Stomach (tissue), 19 donors: ENCODE measurements at places on chromosomes 1 and 21. TPM values are rescaled to one million over a fixed set of nuclear protein-coding genes. Genes with fewer than 3 reads are reported as not detected.

DNA sequence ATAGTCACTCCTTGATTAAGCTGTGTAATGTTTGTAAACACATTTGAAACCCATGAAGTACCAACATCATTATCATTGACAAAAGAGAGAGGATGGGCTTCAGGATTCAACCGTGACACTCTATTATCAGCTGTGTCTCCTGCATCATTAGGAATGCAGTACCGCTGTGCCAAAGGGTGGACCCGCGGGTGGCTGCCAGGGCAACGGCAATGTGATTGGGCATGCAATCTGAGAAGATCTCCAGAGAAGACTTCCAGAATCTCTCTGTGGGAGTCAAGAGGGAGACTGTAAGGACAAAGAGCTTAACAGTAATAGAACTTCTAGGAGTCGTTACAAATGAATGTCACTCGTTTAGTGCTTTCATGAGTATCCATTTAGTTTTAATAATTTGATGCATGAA is 97.9 kb downstream of the USH2A start:
- no peak for DNase-seq

DNA sequence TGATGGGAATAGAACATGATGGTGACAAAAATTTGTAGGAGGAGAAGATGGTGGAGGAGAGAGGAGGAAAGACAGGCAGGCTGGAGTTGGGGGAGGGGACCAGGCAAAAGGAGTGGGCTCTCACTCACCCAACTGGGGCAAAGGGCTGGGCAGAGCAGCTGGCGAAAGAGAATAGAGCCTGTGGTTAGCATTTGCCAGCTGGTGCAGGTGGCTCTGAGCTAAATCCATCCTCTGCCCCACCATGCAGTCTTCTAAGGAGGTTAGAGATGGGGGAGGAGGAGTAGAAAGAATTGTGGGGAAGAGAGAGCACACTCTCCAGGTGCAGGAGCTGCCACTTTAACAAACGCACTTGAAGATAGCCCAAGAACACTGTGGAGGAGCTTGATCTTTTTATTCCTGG is 27.6 kb upstream of the SLAMF1 start:
- DNase-seq, result no peak

GRCh38 chr1:65420590-65421350 is at the start of the genes LEPR and LEPROT:
TSS of gene LEPR (plus strand) at chr1:65420668. CDS start at chr1:65565566, 144,898 bp downstream.
TSS of gene LEPROT (plus strand) at chr1:65420668. CDS start at chr1:65420725, 57 bp downstream.
- DNase-seq, result no peak

GRCh38 chr1:90472775-90473174 is 244.3 kb downstream of the BARHL2 start:
- DNase-seq, result no peak

GRCh38 chr1:242402956-242403355 is 121.5 kb downstream of the PLD5 start:
- no peak for DNase-seq

GRCh38 chr1:201608635-201609395 is 69.9 kb downstream of the NAV1 start:
- DNase-seq, result no peak

- peak; percentile 43 for DNase-seq
Measured at GRCh38 chr21:32562426-32562825, 22.9 kb downstream of the TCP10L start.

DNA sequence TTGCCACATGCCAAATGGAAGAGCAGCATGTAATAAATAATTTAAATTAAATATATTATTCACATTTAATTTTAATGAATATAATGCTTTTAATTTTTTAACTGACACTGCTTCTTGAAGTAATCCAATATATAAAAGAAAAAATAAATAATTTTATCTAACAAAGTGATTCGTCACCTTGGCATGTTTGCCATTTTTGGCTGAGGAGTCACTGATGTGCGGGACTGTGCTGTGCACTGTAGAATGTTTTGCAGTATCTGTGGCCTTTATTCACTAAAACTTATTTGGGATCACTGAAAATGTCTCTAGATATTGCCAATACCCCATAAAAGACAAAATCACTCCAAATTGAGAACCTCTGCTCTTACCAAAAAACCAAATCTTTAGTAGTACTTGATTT is 807.8 kb downstream of the BRINP3 start:
- no peak for DNase-seq

DNA sequence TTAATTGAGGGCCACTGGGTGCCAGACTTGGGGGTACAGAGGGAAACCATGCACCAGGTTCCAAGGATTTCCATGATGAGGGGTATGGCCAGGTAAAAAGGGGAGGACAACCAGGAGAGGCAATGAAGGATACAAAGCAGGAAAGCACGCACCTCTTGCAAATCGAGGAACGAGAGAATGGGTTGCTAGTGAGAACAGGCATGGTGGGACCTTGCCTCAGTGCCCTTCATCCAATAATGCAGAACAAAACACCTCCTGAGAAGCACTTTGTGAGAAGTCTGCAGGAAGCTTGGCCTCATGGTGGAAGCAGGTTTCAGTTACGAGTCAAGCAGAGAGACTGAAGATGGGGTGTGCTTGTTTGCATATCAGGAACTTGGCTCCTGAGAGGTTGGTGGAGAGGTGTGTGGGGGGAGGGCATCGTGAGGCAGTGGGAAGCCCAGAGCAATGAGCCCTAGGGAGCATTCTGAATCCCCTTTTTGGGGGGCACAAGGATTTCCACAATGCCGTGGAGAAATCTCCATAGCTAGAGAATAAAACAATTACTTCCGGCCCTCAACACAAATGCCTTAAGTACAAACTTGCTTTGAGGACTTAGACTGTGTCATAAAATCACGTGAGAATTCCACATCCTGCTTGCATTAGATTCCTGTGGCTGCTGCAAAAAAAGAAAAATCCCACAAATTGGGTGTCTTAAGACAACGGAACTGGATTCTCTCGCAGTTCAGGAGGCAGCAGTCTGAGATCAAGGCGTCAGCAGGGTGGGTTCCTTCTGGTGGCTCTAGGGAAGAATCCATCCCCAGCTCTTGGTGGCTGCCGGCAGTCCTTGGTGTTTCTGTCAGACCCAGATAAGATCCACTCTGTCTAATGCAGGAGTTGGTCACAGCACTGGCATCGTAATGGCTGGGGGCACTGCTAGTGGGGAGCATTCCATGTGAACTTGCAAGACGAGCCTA is 54.9 kb upstream of the BACE2 start:
- no peak for DNase-seq

GRCh38 chr21:36552434-36552785 is 72.5 kb upstream of the CLDN14 start:
- DNase-seq, result no peak

- no peak for DNase-seq
Measured at GRCh38 chr1:193841857-193842256, 655.4 kb upstream of the B3GALT2 start.

- peak; percentile 61 for DNase-seq
Measured at GRCh38 chr1:39183503-39184353, 20.8 kb upstream of the MACF1 start.

- no peak for DNase-seq
Measured at GRCh38 chr1:56557746-56558145, 21.6 kb downstream of the PLPP3 start.

DNA sequence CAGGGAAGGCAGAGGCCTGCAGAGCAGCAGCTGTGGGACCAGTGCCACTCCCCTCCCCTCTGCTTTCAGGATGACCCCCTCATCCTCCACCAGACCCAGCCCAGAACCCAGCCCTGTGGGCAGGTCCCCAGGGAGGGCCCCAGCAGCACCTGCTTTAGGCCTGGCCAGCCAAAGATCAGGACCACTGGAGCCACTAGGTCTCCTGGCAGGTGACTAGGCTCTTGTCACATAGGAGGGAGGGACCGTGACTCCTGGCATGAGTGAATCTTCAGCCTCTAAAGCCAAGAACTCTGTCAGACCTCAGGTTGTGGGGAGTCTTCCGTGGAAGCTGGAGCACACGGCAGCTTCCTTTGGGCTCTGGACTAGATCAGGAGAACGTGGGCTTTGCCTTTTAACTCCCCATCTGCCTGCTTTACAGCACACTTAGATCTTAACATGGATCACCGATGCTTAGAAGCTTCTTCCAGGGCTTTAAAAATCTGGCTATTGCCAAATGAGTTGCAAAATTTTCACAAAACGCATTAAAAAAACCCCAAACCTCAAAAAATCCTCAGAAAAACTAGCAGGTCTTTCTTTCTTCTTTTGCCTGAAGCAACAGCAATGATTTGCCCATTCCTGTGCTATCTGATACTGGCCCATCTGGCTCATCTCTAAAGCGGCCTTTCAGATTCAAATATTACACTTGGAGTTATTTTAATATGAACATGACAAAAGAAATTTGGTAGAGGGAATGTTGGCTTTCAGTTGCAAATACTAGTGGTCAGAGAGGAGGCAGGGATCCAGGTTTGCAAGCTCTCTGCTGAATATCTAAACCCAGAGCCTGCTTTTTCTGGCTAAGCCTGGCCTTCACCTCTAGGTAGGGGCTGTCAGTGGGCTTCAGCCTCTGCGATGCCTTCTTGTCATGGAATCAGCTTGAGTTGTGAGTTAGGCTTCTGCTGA is 235.2 kb downstream of the SDCCAG8 start:
- no peak for DNase-seq

DNA sequence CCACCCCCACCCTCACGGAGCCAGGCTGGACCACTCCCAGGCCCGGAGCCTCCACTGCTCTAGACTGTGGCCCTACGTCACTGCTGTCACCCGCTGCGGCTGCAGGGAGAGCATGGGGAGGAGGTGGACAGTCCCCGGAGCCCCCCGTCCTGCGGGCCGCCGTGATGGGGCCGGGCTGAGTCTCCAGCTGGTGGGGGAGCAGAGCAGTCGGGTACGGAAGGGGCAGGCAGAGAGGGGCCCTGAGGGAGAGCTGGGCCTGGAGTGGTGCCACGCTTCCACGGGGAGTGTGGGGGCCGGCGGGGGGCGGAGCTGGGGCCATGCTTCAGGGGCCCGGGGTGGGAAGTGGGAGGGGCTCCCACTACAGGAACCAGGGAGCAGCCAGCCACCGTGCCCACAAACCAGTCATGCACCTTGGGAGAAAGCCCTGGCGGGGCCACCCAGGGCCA is 98.9 kb upstream of the KCNK1 start:
- no peak for DNase-seq

GRCh38 chr1:165355139-165355976 is 1.2 kb downstream of the LMX1A start:
- DNase-seq, result peak; percentile 16

GRCh38 chr1:7192453-7192852 is 407.2 kb downstream of the CAMTA1 start:
- DNase-seq, result no peak

DNA sequence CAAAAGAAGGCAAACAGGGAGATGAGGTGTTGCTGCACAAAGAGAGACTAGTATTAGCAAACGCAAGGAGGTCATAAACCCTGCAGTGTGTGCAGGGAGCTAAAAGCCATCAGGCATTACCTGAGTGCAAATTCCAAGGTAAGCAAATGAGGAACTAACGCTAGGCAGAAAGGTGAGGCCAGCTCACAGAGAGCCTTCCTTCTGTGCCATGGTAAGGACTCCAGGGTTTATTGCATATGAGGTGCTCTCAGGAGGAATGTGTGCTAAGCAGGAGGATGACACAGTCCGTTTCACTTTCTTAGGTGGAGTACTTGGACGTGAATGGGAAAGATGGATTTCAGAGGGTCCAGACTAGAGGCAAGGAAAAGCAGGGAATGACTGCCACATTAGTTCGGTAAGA is 44.6 kb upstream of the MYBPHL start:
- DNase-seq, result no peak

- no peak for DNase-seq
Measured at GRCh38 chr1:111624382-111624781, 4.8 kb downstream of the RAP1A start.

GRCh38 chr1:18811733-18812452 is 47.6 kb downstream of the TAS1R2 start:
- no peak for DNase-seq

DNA sequence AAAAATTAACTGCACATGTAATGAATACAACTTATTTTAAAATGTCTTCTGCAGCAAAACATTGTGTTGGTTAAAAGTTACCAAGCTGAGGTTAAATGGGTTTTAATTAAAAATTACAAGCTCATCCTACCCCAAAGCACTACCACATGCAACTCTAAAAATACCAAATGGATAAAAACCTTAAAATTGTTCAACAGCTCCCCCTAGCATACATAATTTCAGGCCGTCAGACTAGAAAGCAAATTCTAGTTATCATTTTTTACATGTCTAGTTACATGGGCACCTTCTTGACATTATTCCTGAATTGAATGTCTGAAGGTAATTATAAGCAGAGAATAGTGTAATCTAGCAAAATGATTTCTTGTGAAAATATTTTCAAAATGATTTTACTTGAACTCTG is 176.5 kb downstream of the C1orf21 start:
- DNase-seq, result peak; percentile 61

- peak; percentile 18 for DNase-seq
Measured at GRCh38 chr1:227889047-227889862, 58.5 kb downstream of the WNT9A start.

GRCh38 chr1:169570172-169570574 is 16.1 kb downstream of the F5 start:
- DNase-seq, result no peak

DNA sequence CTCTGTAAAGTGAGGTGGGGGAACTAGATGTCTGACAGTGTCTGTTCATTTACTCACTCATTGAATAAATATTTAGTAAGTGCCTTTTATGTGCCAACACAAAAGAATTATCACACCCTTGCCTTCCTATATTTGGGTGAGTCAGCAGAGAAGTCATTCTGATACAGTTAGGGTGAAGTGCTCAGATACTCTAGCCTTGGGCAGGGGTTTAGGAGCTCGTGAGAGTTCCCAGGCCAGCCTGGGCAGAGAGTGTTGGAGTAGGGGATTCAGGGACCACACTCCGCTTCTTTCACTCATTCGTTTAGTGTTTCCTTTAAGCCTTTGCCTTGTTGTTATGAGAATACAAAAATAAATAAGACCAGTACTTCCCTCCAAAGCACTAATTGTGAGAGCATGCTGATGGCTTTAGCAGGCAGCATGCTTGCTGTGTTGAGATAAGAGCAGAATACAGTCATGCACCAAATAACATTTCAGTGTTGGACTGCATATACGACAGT is 83.9 kb downstream of the DYRK1A start:
- no peak for DNase-seq

- DNase-seq, result no peak
Measured at GRCh38 chr1:108117237-108117636, 82.9 kb downstream of the SLC25A24 start.

- DNase-seq, result no peak
Measured at GRCh38 chr1:241531195-241532161, 700 bp upstream of the KMO start.

DNA sequence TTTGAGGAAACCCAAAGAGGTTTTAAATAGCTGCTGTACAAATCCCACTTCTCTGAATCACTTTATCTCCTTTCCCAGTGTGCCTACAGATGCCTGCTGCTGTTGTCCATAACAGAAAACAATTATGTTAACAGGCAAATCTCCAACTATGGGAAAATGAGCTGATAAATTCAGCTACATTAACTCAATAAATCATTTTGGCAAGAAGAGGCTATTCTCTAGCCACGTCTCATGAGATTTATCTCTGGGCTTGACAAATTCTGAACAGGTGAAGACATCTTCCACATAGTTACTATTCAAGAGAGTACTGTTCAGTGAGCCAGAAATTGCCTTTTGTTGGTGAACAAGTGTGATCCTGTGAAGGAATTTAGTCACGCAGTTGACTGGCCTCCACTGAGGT is 327.1 kb upstream of the FMN2 start:
- DNase-seq, result no peak

Gene RHCE
- total RNA-seq, result not detected

Gene CFHR1
- not detected for total RNA-seq

Gene LDLRAD2
- total RNA-seq, result not detected

Gene RGS18
- not detected for total RNA-seq

Gene TFB2M
- 34.8 TPM for total RNA-seq

Gene SYPL2
- total RNA-seq, result not detected

Gene RNU1-1
- under 0.01 TPM for total RNA-seq

Gene RRAGC
- 25.0 TPM for total RNA-seq

Gene DIPK1A
- 12.1 TPM for total RNA-seq

Gene VAV3
- total RNA-seq, result 20.9 TPM

Gene CEP350
- 127 TPM for total RNA-seq

Gene SYT14
- total RNA-seq, result 1.1 TPM

Gene OR14K1
- total RNA-seq, result not detected

Gene SMCP
- not detected for total RNA-seq

Gene CD1D
- total RNA-seq, result not detected
